Right renal cortex interstitium (tissue), 3 donors: ENCODE measurements at places on chromosomes 16 and 17. TPM values are rescaled to one million over a fixed set of nuclear protein-coding genes. Genes with fewer than 3 reads are reported as not detected.

GUCY2D gene
- 0.35 TPM for polyA plus RNA-seq

G6PC1 gene
- 7.0 TPM for polyA plus RNA-seq

NPIPB9 gene
- 1.7 TPM for polyA plus RNA-seq

SSTR5 gene
- polyA plus RNA-seq, result not detected

KRT31 gene
- polyA plus RNA-seq, result not detected

CIBAR2 gene
- 0.15 TPM for polyA plus RNA-seq

FADS6 gene
- polyA plus RNA-seq, result 0.29 TPM

SPNS1 gene
- 33.8 TPM for polyA plus RNA-seq

TMEM220 gene
- 10.0 TPM for polyA plus RNA-seq
